ENCODE measurements at places on chromosomes 4 and X.

DNA sequence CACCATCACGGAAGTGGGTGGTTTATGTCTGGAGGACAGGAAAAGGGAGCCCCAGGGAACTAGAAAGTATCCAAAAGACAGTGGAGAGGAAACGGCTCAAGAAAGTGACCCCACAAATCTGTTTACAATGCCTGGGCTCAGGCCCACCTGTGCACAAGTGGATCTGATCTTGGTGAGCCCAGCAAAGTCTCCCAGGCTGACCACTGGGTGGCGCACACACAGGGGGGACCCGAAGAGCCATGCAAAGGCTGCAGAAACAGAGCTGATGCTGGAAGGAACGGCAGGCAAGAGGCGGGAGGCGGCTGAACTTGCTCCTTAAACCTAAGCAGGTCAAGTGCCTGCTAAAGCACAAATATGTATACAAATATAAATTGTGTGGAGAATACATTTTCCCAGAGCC, 9.6 kb downstream of the HAUS7 start:
- no peak for DNase-seq

DNA sequence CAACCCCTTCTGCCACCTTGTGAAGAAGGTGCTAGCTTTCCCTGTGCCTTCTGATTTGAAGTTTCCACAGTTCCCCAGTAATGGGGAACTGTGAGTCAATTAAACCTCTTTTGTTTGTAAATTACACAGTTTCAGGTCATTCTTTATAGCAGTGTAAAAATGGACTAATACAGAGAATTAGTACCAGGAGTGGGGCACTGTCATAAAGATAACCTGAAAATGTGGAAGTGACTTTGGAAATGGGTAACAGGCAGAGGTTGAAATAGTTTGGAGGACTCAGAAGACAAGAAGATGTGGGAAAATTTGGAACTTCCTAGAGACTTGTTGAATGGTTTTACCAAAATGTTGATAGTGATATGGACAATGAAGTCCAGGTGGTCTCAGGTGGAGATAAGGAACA, 131.0 kb upstream of the HAND2 start:
- no peak for DNase-seq

DNA sequence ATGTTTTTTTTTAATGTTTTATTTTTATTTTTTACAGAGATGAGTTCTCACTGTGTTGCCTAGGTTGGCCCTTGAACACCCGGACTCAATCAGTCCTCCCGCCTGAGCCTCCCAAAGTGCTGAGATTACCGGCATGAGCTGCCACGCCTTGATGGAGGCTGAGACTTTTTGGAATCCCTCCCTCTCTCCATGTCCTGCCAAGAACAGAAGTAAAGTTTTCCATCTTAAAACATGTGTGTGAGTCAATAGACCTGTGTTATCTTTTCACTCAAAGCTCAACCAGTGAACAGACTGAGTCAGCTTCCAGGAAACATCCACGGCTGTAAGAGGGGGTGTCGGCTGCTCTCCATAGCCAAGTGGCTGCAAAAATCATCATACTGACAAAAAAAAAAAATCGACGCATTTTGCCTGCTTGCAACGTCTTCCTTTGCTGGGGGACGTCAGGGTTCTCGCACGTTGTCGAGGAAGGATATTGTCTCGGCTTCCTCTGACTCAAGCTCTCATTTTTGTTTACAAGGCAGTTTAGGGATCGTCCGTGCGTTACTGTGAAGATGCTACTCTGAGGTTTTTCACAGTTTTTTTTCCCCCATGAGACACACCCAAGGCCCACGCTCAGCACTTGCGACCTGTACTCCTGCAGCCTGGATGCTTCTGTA, 10.0 kb upstream of the ASMTL start:
- peak; percentile 61 for DNase-seq

GRCh38 chrX:63404332-63404731, 53.2 kb upstream of the SPIN4 start:
- DNase-seq: no peak

DNA sequence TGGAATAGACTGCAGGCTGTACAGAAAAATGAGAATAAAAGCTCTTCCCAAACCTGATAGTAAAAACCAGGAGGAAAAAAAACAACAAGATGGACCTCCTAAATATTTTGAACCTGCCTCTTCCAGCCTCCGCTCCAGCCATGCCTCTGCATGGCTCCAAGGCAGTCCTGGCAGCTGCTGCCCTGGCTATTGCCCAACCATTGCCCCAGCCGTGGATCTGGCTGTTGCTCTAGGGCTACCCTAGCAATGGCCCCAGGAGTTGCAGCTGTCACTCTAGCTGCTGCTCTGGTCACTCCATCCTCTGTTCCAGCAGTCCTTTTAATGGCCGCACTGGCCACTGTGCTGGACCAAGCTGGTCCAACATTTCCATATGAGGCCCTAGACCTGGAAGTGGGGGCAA, 1756.0 kb downstream of the C4orf33 start:
- DNase-seq: no peak

- no peak for DNase-seq
Observed at GRCh38 chrX:19729761-19730160, 157.6 kb downstream of the SH3KBP1 start.

- peak; percentile 5 for DNase-seq
Observed at GRCh38 chrX:56248492-56248891, 16.3 kb downstream of the KLF8 start.

DNA sequence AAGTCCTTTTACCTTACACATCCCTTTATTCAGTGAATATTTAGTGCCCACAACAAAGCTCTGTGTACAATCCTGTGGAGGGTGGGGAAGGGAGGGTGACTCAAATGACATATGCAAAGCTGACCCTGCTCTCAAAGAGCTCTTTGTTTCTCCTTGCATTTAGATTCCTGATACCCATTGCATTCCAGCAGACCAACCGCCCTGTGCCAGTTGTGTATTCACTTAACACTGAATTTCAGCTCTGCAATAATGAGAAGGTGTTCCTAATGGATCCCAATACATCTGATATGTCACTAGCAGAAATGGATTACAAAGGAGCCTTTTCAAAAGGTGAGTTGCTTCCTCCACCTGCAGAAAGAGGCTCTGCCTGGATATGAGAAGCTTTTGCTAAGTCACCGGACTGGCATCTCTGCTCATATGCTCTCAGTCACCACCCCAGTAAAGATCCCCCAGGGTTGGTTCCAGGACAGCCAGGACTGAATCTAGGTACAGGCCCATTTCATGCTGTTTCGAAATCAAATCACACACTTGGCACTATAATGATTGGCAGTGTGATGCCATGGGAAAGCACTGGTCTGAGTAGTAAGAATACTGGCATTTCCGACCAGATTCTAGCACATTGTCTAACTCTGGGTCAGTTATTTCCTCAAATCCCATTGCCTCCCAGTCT, 17.1 kb upstream of the ANXA3 start:
- no peak for DNase-seq

DNA sequence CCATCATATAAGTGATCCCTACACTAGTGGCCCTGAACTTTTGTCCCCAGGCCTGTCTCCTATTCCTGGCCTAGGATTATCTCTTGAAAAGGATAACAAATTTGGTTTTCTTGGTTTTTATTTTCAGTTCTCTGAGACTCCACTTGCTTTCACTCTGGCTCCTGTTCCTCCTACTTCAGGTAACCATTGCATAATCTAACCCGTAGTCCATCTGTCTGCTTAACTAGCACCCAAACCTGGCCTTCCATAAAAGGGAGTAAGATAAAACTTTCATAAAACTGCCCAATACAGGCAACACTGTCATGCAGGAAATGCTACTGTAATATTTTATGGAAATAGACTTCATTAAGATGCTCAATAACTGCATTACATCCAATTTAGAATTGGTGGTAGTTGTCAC, 52.1 kb upstream of the RAP1GDS1 start:
- no peak for DNase-seq

- DNase-seq: no peak
Observed at GRCh38 chr4:143294710-143295275, 41.9 kb upstream of the GAB1 start.

DNA sequence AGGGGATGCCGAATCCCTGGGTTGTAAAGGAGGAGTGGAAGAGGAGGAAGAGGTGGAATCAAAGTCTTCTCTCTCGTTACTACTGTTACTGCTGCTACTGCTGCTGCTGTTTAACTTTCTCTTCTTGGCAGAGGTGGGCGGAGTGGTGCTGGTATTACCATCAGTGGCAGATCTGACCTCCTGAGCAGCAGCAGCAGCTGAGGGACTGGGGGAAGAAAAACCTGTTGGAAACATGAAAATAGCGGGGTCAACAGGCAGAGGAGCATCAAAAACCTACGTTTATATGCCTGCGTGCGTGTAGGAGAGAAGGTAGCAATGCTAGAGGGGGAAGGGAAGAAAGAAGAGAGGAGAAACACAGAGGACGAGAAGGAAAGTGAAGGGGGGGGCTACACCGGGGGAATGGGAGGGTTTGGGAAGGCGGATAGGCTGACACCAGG, 339 bp downstream of the CUL4B start:
- DNase-seq: no peak

DNA sequence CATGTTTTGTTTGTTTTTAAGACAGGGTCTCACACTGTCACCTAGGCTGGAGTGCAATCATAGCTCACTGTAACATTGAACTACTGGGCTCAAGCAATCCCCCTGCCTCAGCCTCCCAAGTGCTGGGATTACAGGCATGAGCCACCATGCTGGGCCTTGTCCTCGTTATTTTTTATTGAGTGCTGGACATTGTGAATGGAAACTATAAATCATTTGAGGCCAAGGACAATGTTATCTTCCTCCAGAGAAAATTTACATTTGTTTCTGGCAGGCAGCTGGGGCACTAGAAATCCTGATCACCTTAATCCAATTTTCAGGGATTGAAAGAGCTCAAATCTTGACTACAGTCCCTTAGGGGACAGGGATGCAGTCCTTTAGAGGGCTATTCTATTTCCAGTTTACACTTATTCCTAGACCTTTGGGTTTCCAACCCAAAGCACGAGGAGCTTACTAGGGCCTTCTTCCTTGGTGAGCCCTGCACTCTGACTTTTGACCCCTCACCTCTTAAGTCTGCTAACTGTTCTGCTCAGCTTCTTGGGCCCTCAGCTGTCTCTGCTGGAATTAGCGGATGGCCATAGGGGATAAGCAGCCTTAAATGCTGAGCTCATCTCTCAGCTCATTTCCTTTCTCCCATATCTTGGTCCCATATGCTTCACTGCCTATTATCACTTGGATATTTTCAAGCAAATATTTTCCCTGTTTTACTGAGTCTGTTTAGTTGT, 23.0 kb upstream of the PDZD4 start:
- DNase-seq: no peak

GRCh38 chr4:98685225-98686042, 27.0 kb upstream of the TSPAN5 start:
- DNase-seq: no peak

DNA sequence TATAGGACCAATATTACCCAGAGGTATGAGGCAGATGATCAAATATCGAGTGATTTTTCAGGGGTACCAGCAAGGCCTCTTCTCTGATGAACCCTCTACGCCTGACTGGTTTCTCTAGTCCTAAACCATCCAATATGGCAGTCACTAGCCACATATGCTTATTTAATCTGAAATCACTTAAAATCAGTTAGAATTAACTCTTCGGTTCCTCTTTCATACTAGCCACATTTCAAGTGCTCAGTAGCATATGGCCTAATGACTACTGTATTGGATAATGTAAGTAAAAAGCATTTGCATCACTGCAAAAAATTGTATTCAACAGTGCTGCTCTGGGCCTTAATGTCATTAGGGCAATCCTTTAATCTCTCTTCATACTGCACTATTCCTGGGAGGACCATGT, 4.4 kb upstream of the APBB2 start:
- no peak for DNase-seq

GRCh38 chr4:95129031-95129430, 371.3 kb downstream of the BMPR1B start:
- DNase-seq: no peak

DNA sequence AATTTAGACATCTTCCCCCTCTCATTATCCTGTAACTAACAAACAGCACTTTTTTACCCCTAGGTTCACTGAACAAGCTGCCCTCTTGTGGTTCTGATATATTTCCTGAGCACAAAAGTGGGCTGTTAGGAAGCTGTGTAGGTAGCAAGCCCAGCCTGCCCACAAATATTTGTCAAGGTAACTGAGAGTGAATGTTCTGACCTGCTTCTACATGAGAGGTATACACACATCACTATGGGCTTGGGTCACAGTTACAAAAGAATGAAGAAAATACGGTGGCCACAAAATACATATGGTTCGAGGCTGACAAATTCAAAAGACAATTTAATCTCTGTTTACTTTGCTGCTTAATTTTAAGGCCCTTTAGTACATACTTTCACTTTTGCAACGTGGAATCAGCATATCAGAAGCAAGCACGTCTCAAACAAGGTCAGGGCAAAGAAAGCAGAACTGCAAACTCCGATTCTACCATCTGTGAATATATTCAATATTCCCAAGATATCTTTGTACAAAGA, 78.7 kb downstream of the RBM47 start:
- DNase-seq: no peak

DNA sequence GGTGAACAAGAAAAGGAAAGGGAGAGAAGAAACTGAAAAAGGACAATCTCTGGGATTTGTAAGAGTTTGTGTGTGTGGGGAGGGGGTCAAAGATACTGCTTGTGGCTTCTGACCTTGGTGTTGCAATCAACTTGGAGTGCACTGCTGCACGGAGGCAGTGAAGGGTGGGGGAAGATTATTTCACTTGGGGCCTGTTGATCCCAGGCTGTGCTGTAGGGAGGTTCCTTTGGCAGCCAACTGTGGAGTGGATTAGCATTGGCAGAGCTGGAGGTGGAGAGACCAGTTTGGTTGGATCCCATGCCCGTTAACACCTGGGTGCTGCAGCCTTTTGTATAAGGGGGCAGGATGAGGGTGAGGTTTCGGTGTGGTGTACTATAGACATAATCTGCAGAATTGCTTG, 38.2 kb downstream of the AFF1 start:
- no peak for DNase-seq

- no peak for DNase-seq
Observed at GRCh38 chrX:119646515-119646914, 40.3 kb upstream of the NKRF start.

DNA sequence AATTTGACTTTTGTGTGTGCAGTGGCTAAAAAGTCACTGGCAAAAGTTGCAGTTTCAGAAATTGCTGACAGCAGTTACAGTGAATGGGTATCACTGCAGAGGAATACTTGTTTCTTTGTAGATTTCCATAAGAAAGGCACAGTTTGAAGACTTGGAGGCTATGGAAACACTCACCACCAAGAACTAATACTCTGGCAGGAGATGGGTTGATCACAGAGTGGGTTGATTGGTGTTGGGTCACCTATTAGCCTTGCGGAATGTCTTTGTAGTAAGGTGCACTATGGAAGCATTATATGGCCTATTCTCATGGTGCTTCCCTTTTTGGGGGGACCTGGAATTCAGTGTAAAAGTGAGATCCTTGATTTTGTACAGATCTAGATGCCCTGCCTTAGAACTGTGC, 502.8 kb downstream of the CFAP47 start:
- DNase-seq: no peak

- no peak for DNase-seq
Observed at GRCh38 chrX:15877380-15877779, 22.8 kb upstream of the AP1S2 start.

DNA sequence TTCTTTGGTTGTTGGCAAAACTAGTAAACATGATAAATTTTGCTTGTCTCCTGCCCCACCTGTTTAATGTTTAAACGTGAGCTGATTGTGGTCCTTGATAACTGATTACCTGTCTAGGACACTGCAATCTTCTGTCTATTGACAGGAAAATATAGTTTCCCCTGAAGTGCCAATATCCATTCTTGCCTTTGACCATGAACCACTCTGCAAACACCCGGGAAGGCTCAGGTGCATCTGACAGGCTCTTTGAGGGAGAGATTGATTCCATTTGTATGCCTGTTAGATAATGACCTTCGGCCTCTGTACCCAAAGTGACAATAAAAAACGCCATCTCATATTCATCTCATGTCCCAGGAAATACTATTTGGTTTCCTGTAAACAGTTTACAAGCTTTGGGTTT, 453.0 kb downstream of the CENPC start:
- no peak for DNase-seq

GRCh38 chr4:52645300-52645699, 13.8 kb downstream of the USP46 start:
- no peak for DNase-seq
